Left ventricle myocardium superior (tissue), 1 donor: ENCODE measurements at places on chromosomes 3 and 15. TPM values are rescaled to one million over a fixed set of nuclear protein-coding genes. Genes with fewer than 3 reads are reported as not detected.

- DNase-seq: no peak
Measured at GRCh38 chr15:88744548-88745020, 58.7 kb upstream of the ACAN start.

- no peak for DNase-seq
Measured at GRCh38 chr3:78427303-78427702, 1340.5 kb downstream of the ROBO1 start.

GRCh38 chr3:142963516-142964448 is at the start of gene PAQR9:
Gene PAQR9 (minus strand): TSS chr3:142963674. CDS start chr3:142963336, 338 bp downstream.
- peak; percentile 52 for DNase-seq

GRCh38 chr3:15325228-15325627 is 7.2 kb downstream of the SH3BP5 start:
- no peak for DNase-seq

DNA sequence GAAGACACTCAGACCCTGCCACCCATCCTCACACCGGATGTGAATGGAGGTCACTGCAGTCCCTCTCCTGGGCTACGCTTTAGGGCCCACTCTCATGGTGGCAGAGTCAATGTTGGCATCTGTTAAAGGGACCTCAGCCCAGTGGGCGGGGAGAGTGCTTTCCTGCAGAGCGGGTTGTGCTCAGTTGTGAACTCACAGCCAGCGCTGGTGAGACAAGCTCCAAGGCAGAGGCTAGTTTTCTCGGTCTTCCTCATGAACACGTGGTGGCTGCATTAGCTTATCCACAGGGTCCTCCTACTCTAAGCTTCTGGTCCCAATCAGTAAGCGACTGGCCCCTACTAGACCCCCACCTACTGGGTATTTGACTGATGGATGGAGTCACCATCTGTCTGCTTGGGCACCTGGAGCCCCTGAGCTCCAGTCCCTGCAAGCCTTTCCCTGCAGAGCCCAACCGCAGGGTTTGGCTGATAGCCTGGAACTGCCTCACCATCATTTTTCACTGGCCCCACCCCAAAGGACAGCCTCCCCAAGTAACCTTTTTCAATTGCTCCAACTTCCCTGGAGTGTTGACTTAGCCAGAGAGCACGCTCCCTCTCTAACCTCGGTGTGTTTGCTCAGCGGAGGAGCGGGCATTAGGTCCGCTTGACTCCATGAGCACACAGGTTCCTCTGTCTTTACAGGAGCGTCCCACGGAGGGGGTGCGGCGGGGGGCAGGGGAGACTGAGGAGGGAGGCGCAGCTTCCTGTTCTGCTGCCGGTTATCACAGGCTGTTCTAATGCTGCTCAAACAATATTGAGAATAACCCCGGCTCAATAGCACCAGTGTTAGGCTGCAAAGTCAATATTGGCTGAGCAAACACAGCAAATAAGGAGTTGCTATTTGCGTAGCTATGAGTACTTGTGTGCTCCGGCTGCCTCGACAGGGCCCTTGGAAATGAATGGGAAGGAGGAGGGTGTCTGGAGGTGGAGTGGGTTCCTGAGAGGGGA is 141.7 kb downstream of the RPLP1 start:
- peak; percentile 64 for DNase-seq

DNA sequence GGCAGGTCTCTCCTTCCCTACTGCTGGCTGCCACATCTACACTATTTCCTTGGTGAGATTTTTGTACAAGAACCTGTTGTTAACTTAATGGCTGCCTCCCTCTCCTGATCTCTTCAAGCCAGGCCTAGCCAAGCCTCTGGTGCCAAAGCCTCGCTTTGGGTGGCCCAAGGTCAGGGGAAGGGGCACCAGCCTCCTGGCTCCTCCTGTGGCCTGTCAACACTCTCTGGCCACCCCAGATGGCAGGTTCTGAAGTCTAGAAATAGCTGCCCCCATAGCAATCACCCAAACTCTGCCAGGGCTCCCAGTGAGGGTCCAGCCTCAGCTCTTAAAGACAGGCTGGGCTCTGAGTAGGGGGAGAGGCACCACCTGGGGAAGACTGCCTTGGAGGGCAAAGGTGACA is 5.0 kb downstream of the IFRD2 start:
- peak; percentile 82 for DNase-seq

DNA sequence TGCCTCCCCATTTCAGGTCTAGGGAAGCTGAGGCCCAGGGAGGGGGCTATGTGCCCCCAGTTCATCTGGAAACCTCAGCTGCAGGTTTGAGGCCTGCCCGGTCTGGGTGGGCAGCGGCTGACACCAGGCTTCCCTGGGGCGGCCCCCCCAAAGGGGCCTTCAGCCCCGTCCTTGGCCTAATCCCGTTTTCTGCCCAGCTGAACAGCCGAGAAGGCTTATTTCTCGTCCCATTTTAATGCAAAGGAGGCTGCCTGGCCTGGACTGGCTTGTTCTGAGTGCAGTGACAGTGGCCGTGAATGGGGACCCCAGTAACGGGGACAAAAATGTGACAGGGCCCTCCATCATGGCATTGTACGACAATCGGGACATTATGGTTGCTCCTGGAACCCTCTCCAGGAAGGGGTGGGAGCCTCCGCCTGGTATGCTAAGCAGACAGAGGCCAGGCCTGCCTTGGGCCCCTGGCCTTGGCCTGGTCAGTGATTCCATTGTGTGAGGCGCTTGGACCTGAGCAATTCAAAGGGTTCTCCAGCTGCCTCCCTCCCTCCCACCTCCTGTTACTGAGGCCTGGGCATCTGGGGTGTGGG is 93.9 kb downstream of the WNT7A start:
- DNase-seq: no peak

DNA sequence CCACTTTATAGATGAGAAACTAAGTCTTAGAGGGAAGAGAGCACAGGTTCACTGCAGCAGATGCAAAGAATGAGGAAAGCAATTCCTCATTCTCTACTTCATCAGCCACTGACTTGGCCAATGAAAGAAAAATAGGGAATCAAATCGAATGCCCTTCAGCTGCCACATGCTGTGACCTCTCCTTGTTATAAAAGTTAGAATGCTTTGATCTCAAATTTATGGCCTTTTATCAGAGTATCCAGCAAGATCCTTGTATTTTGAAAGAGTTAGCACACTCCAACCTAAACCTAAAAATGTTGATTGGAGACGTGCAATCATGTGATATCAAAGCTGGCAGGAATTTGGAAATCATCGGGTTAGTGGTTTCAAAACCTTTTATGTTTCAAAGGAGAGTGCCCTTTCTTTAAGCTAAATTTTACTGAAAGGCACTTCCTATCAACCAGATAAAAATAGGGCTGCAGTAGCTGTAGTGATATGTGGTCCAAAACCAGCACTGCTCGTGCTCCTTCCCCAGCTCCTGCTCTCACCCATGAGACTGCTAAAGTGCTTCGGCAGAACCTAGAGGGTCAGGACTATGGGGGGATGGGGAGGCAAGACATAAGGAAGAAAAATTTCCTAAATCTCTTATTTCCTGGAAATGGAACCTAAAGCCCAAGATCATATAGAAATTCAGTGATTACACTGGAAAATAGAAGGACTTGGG is 617.0 kb downstream of the PYDC2 start:
- no peak for DNase-seq

The ZNF774 gene
- total RNA-seq: 4.9 TPM

The ABI3BP gene
- total RNA-seq: 23.4 TPM
